ENCODE measurements at places on chromosomes 3 and 15. TPM values are rescaled to one million over a fixed set of nuclear protein-coding genes. Genes with fewer than 3 reads are reported as not detected.
A peak's percentile ranks its signal among the peaks of the same experiment; 100 is the strongest.

The STAB1 gene
- 13.0 TPM for total RNA-seq

The AADACL2 gene
- total RNA-seq: not detected

The AQR gene
- total RNA-seq: 36.2 TPM

The CHL1 gene
- total RNA-seq: not detected

The ROBO2 gene
- total RNA-seq: not detected

The FANCD2OS gene
- not detected for total RNA-seq

The HTR3E gene
- not detected for total RNA-seq

The ABHD10 gene
- total RNA-seq: 39.4 TPM

The BNC1 gene
- not detected for total RNA-seq

DNA sequence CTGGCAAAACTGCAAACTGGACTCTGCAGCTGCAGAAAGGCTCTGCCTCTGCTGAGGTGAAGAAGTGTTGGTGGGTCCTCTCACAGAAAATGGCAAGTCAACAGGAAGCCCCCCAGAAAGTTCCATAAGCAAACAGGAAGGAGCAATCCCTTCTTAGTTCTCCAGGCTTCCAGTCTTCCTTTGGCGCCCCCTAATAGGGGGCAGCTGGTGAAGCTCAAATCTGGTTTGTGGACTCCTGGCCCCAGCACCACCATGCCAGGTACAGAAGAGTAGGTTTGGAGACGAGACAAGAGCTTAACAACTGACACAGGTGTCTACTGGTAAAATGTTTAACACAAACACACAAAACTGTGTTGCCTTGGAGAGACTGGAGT is 35.5 kb downstream of the LEO1 start:
- DNase-seq: no peak
- peak overlapping the region; percentile 47 for H3K27ac ChIP-seq
- H3K36me3 ChIP-seq: peaks cover 20% of the 10 kb centered on the region
- H3K4me3 ChIP-seq: no peak overlapping the region
- H3K4me1 ChIP-seq: peaks cover 9% of the 10 kb centered on the region

DNA sequence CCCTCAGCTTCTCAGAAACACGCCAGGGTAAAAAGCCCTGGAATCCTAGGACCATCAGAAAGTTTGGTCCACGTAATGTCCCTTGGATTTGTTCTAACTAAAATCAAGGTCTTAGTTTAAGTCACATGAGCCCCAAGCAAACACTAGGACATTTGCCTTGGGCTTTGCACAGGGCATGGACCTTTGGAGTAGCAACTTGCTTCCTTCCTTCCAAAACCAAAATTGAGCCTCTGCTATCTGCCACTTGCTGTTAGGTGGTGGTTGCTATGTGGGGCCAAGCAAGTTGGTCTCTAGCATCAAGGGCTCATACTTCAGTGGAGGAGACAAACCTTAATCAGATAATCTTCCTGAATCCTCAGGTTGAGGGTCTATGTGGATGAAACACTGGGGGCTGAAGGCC is 4.0 kb upstream of the DAG1 start:
- peaks cover 8% of the 10 kb centered on the region for H3K4me1 ChIP-seq
- H3K4me3 ChIP-seq: no peak overlapping the region
- H3K27me3 ChIP-seq: no peaks in the 10 kb centered on the region
- no peak overlapping the region for H3K27ac ChIP-seq

GRCh38 chr3:179513862-179514261 is 48.9 kb upstream of the ACTL6A start:
- no peaks in the 10 kb centered on the region for H3K4me1 ChIP-seq
- DNase-seq: no peak
- H3K27ac ChIP-seq: no peak overlapping the region

DNA sequence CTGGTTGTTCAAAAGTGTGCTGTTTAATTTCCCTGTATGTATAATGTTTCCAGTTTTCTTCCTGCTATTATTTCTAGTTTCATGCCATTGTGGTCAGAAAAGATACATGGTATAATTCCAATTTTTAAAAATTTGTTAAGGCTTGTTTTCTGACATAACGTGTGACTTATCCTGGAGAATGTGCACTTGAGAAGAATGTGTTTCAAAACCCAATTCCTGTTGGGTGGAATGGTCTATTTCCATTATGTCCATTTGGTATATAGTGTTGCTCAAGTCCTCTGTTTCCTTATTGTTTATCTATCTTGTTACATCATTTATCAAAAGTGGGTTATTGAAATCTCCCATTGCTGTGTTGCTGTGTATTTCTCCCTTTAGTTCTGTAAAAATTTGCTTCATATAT is 215.4 kb downstream of the GREM1 start:
- no peak overlapping the region for H3K27ac ChIP-seq
- no peak for DNase-seq
- H3K27me3 ChIP-seq: peaks cover 5% of the 10 kb centered on the region
- no peaks in the 10 kb centered on the region for H3K4me1 ChIP-seq
- no peak overlapping the region for H3K4me3 ChIP-seq

DNA sequence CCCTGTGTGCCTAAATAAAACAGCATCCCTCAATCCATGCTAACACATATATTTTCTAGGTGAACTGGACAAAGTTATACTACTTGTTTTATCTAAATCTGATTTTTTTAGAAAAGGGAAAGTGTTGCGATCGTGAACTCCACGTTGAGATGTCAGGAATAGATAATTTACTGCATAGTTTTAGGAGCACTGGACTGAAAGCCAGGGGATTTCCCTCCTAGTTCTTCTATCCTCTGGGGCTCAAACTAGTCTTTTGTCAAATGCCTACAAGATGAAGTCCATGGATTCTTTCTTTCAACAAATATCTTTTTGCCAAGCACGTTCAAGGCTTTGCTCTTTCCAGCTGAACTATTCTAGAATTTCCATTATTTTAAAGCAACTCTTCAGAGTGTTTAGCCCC is 617 bp upstream of the HPS3 start:
- no peak for DNase-seq
- peaks cover 15% of the 10 kb centered on the region for H3K36me3 ChIP-seq
- H3K27me3 ChIP-seq: peaks cover 8% of the 10 kb centered on the region
- H3K4me1 ChIP-seq: peaks cover 26% of the 10 kb centered on the region
- H3K27ac ChIP-seq: peak overlapping the region; percentile 66

- H3K4me3 ChIP-seq: no peak overlapping the region
- no peak for DNase-seq
- H3K4me1 ChIP-seq: no peaks in the 10 kb centered on the region
Observed at GRCh38 chr15:25237291-25237978, 201.4 kb downstream of the UBE3A start.

DNA sequence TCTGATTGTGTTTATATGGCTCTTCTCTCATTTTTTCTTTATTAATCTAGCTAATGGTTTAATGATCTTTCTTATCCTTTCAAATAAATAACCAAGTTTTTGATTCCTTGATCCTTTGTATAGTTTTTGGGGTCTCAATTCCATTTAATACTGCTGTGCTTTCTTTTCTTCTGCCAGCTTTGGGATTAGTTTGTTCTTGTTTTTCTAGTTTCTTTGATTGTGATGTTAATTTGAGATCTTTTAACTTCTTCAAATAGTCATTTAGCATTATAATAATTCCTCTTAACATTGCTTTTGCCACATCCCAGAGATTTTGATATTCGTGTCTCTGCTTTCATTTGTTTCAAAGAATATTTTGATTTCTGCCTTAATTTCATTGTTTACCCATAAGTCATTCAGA is 1126.6 kb downstream of the NAALADL2 start:
- H3K4me1 ChIP-seq: no peaks in the 10 kb centered on the region
- H3K27me3 ChIP-seq: no peaks in the 10 kb centered on the region
- no peak overlapping the region for H3K4me3 ChIP-seq
- no peaks in the 10 kb centered on the region for H3K36me3 ChIP-seq

DNA sequence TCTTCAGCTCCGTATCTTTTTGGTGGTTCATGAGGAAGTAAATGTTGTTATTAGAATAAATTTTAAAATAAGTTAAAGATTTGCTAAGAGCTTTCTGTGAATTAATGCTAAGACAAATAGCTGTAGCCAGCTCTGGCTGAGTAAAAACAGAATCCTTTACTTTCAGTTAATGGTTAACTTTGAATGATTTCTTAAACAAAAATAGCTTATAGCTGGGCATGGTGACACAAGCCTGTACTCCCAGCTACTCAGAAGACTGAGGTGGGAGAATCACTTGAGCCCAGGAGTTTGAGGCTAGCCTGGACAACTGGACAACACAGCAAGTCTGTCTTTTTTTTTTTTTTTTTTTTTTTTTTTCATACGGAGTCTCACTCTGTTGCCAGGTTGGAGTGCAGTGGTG is 25.0 kb downstream of the TCAIM start:
- peaks cover 27% of the 10 kb centered on the region for H3K36me3 ChIP-seq
- no peaks in the 10 kb centered on the region for H3K27me3 ChIP-seq
- H3K27ac ChIP-seq: no peak overlapping the region
- no peaks in the 10 kb centered on the region for H3K4me1 ChIP-seq

DNA sequence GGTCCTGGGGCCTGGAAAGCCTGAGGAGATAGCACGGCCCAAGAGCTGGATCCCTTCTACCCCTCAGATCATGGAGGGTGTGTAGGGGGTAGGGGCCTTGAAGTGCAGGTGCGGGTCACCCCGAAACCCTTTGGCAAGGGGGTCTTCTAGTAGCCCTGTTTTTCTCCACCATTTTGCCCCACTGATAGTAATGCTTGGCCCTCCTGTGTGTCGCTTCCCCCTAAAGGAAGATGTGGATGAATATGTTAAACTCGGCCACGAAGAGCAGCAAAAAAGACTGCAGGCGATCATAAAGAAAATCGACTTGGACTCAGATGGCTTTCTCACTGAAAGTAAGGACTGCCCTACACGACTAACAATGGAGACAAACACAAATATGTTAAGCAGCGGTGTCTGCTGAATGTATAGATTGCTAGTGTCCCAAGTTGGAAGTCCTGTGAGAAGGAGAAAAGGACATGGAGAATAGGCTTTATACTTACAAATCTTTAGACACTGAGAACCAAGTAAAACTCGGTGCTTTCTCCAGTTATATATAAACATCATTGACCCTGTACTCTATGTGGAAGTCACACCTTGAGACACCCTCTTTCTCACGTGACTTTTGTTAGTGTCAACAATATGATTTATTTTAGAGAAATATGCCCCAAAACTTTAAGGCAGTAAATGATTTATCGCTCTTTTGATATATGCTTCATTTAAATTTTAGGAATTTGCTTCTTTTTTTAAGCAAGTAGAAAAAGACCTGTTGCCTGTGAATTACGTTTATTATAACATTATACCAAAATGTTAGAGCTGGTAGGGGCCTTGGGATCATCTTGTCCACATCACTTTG is 802 bp downstream of the RCN2 start:
- peak overlapping the region; percentile 91 for H3K4me3 ChIP-seq
- H3K4me1 ChIP-seq: peaks cover 30% of the 10 kb centered on the region
- peak overlapping the region; percentile 90 for H3K27ac ChIP-seq
- peaks cover 22% of the 10 kb centered on the region for H3K36me3 ChIP-seq

GRCh38 chr3:123766193-123767008 is 117.7 kb downstream of the MYLK start:
- no peaks in the 10 kb centered on the region for H3K4me1 ChIP-seq
- no peak overlapping the region for H3K27ac ChIP-seq
- no peaks in the 10 kb centered on the region for H3K36me3 ChIP-seq

DNA sequence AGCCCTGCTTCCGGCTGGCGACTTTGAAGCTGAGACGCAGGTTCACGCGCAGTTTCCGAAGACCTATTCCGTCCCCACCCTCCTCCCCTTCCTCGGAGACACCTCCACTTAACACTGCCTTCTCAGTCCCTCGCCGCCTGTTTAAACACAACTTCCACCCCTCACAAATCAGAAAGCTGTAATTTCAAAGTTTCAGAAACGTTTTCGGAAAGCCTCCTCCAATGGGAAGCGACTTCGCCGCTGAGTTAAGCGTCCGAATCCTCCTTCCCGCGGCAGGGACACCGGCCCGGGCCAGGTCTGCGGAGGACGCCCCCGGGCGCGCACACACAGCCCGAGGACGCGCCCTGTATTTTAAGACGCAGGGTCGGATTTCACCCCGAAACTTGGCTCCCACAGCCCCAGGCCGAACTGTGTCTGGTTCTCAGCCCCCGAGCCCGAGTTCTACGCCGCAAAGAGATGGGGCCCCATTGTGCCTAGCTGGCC is 559 bp upstream of the LRRN1 start:
- peak overlapping the region; percentile 91 for H3K4me3 ChIP-seq
- H3K27me3 ChIP-seq: peaks cover 22% of the 10 kb centered on the region
- H3K27ac ChIP-seq: peak overlapping the region; percentile 93
- peak; percentile 67 for DNase-seq

DNA sequence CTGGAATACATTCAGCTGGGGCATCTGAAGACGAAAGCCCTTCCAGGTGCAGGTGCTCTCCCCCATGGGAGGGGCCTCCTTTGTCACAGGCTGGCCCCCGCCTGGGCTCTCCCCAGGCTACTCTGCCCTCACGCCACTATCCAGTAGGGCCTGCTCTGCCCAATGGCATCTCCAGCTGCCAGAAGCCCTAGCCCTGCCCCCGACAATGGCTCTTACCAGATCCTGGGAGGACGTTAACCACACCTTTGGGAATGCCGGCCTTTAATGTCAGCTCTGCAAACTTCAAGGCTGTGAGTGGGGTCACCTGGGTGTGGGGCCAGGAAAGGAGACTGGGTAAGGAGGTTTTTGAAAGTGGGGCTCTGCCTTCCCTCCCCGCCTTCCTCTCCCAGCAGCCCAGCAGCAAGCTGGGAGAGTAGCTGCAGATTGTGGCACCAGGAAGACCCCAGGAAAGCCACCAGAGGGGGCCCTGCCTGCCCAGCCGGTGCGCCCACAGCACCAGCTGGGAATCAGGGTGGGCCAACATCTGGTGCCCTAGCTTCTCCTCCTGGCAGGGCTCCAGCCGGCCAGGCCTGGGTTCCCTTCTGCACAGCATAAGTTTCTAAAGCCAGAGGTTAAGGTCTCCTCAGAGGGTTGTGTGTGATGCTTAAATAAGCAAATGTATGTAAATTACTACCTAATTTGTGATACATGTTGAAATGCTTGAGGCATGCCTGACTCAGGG is 40.4 kb upstream of the SLC41A3 start:
- no peaks in the 10 kb centered on the region for H3K36me3 ChIP-seq
- H3K4me3 ChIP-seq: no peak overlapping the region
- no peaks in the 10 kb centered on the region for H3K4me1 ChIP-seq
- peaks cover 9% of the 10 kb centered on the region for H3K27me3 ChIP-seq
- no peak overlapping the region for H3K27ac ChIP-seq

DNA sequence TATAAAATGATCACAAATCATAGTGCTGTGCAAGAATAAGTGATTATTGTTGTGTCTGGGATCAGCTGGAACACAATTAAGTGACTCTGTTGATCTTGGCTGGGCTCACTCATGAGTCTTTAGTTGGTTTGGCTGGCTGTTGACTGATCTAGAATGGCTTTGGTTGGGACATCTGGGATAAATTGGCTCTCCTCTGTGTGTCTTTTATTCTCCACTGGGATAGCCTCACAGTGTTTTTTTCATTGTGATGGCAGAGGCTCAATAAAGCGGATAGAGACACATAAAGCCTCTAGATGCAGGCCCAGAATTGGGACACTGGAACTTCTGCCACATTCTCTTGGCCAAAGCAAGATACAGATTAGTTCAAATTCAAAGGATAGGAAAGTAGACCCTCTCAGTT is 735.6 kb downstream of the PDCD6IP start:
- no peaks in the 10 kb centered on the region for H3K4me1 ChIP-seq
- H3K36me3 ChIP-seq: no peaks in the 10 kb centered on the region
- H3K27me3 ChIP-seq: no peaks in the 10 kb centered on the region
- DNase-seq: no peak
- H3K4me3 ChIP-seq: no peak overlapping the region
- no peak overlapping the region for H3K27ac ChIP-seq

- peaks cover 1% of the 10 kb centered on the region for H3K27me3 ChIP-seq
- H3K4me3 ChIP-seq: no peak overlapping the region
- H3K27ac ChIP-seq: no peak overlapping the region
- H3K36me3 ChIP-seq: no peaks in the 10 kb centered on the region
- peaks cover 2% of the 10 kb centered on the region for H3K4me1 ChIP-seq
Observed at GRCh38 chr3:19190602-19191001, 42.3 kb downstream of the KCNH8 start.

GRCh38 chr3:40800343-40800742 is 275.6 kb downstream of the ZNF621 start:
- H3K27me3 ChIP-seq: peaks cover 12% of the 10 kb centered on the region
- no peaks in the 10 kb centered on the region for H3K4me1 ChIP-seq
- H3K4me3 ChIP-seq: no peak overlapping the region
- no peak for DNase-seq

Data from activated naive CD8-positive, alpha-beta T cell treated with anti-CD3 and anti-CD28 coated beads, Interleukin-2, amount 10 ng/mL, durations not matched to agents 7 days and 5 days (primary cell).